ENCODE measurements at places on chromosomes 4 and X. TPM values are rescaled to one million over a fixed set of nuclear protein-coding genes. Genes with fewer than 3 reads are reported as not detected.

The MAGEA2B gene
- total RNA-seq: not detected

The PNMA6F gene
- total RNA-seq: not detected

The ZNF518B gene
- 18.7 TPM for total RNA-seq

The PLA2G12A gene
- total RNA-seq: 23.0 TPM

The BEX4 gene
- total RNA-seq: 12.6 TPM

The IGSF1 gene
- total RNA-seq: not detected

The PHEX gene
- total RNA-seq: 20.8 TPM
